Left ventricle myocardium inferior (tissue), 1 donor: ENCODE measurements at places on chromosomes 7 and 10. TPM values are rescaled to one million over a fixed set of nuclear protein-coding genes. Genes with fewer than 3 reads are reported as not detected.

The GPR37 gene
- total RNA-seq = not detected

The ACTL6B gene
- not detected for total RNA-seq

The ELAPOR2 gene
- total RNA-seq = 3.9 TPM

The SGCE gene
- total RNA-seq = 20.1 TPM

The NODAL gene
- total RNA-seq = 0.16 TPM

The MOGAT3 gene
- not detected for total RNA-seq

The CHCHD1 gene
- total RNA-seq = 27.4 TPM

The ENTPD1 gene
- total RNA-seq = 7.7 TPM

The IDE gene
- total RNA-seq = 42.1 TPM

The COL1A2 gene
- 96.6 TPM for total RNA-seq

The PDGFA gene
- total RNA-seq = 26.0 TPM
